ENCODE measurements at places on chromosomes 11 and 22. TPM values are rescaled to one million over a fixed set of nuclear protein-coding genes. Genes with fewer than 3 reads are reported as not detected.
A peak's percentile ranks its signal among the peaks of the same experiment; 100 is the strongest.

The IGLL1 gene
- not detected for total RNA-seq

The DTX4 gene
- 2.0 TPM for total RNA-seq

The RASSF10 gene
- 36.0 TPM for total RNA-seq

The ADAMTS15 gene
- total RNA-seq = 7.1 TPM

The SPON1 gene
- 1.1 TPM for total RNA-seq

The CHST1 gene
- total RNA-seq = not detected

GRCh38 chr11:17266781-17267180 is 9.8 kb upstream of the NUCB2 start:
- DNase-seq = no peak

DNA sequence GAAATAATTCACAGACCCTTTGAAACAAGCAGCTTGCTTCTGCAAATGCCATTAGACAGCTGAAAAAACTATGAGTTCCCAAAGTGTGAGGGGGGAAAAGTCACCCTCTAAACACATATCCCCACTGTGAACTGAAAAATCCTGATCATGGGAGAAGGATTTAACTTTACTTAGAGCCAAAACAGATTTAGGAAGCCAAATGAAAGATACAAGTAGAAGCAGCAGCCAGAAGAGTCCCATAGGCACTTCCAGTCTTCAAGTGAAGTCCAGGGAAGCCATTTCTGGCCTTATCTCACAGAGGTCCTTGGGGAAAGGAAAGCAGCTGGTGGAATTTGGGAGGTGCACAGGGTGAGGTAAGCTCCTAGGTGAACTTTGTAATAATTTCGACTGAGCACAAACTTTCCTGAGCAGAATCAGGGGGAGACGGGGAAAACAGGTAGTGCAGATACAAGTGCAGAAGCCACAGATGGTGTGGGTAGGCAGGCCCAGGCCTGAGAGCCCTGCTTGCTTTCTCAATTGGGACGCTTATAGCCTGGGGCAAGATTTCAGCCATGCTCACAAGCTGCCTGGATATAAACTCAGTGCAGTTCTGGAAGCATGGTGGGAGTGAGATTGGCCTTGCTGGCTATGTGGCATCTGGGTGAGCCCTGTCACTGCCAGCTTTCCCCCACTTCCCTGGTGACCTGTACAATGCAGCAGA is 44.8 kb downstream of the GAS2 start:
- no peak for DNase-seq

- DNase-seq = no peak
Measured at GRCh38 chr22:19555651-19556050, 31.4 kb upstream of the CLDN5 start.

DNA sequence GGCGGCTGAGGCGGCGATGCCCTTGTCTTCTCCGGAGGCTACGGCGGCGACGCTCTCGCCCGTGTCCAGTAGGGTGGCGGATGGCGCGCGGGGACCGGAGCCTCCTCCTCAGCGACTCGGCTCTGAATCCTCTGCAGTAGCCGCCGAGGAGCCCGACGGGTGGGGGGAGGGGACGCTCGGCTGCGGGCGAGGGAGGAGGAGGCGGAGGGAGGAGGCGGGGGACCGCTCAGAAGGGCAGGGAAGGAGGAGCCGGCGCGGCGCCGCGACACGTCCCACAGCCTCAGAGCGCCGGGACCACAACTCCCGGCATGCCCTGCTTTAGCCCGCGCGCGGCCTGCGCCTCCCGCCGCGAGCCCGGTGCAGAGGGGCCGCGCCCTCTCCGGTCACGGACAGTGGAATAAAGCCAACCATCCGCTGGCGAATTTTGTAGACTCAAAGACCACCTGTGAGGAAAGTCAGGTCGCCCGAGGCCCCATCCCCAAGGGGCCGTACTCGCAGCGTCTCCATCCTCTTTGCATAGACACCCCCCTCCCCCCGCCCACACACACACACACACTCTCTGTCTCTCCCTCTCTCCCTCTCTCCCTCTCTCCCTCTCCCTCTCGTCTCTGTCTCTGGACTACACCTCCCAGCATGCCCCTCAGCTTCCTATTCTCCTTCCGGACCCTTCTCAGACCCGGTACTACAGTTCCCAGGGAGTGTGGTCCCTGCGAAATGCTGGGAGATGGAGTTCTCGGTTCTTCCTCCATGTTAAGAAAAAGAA is at the start of gene FAM168A:
FAM168A (minus strand) TSS at position 157 of the 763 bp plus-strand sequence. CDS start 129,638 bp downstream, outside the sequence.
- DNase-seq = peak; percentile 96

- DNase-seq = no peak
Measured at GRCh38 chr22:25492841-25493734, 71.4 kb upstream of the GRK3 start.

DNA sequence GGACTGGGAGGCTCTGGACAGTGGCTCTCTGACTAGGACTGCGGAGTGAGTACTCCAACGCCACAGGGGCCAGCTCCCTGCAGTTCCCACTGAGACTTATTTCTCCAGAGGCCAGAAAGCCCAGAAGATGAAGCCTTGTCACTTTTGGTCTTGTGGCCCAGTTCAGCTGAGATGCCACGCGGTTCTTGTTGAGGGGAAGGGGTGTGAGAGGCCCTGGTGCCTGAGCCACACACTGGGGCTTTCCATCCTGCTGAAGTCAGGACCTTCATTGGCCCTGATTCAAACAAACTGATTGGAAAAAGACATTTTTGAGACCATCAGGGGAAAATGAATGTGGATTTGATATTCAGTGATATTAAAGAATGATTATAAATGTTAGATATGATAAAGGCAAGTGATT is 73.6 kb downstream of the UBASH3B start:
- DNase-seq = no peak

- DNase-seq = no peak
Measured at GRCh38 chr11:1935156-1936071, 11.7 kb upstream of the MRPL23 start.

GRCh38 chr11:68819362-68819761 is 22.4 kb downstream of the CPT1A start:
- DNase-seq = no peak

GRCh38 chr11:129866311-129866710 is 29.1 kb downstream of the NFRKB start:
- peak; percentile 71 for DNase-seq

DNA sequence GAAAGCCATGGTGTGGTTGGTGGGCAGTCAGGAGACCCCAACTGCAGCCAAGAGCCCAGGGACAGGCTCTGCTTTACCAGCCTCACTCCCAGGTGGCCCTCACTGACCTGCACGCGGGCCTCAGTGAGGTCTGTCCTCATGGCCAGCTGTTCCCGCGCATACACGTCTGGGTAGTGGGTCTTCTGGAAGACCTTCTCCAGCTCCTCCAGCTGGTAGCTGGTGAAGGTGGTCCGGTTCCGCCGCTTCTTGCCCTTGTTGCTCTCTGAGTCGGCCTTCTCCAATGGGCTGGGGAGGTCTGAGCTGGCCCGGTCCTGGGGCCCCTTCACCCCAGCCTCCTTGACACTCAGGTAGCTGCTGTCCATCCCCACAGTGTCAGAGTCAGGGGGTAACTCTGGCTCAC is 34.7 kb downstream of the ALX4 start:
- DNase-seq = no peak

DNA sequence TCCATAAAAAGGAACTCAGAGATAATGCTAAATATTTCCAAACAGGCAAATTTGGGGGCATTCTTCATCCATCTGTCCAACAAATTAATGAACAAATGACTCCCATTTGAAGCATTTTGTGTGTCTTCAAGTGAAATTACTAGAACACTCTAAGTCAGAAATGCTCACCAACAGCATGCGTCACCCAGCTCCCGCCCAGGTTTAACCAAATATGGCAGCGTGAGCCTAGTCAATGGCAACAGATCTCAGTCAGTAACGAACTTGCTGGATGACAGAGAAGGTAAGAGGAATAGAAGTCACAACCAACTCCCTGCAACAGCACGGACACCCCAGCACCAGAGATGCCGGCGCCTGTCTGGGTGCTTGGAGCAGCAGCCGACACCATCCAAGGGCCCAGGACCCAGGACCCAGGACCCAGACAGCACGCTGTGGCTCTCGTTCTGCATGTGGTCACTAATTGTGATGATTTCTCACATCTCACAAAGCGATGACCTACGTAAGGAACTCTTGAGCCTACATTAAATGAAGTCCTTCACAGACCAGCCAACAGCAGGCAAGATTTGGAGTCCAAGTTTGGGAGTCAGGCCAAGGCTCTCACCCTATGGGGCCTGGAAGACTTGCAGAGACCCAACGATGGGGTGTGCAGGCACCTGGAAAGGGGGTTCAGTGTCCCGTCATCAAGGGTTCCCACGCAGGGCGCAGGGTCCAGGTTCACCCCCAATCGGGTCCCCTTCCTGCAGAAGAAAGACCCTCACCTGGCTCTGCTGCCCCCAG is 556.9 kb downstream of the BRD1 start:
- no peak for DNase-seq

DNA sequence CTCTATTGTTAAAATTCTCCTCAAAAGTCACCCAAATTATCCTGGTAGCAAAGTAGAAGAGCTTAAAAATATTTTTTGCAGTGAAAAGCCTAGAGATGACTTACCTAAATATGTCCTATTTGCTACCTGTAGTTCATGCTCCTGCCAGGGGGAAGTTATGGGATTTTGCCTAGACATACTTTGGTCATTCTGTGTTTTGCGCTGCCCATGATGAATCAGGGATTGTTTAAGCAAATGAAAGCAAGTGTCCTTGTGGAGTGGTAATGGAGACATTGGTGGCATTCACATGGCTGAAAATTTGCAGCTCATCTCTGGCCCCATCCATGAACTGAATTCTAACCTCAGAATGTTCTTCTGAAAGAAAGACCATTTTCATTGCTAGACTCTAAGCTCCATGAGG is 14.6 kb upstream of the SESN3 start:
- no peak for DNase-seq

- no peak for DNase-seq
Measured at GRCh38 chr11:76830639-76831327, 29.9 kb upstream of the ACER3 start.

DNA sequence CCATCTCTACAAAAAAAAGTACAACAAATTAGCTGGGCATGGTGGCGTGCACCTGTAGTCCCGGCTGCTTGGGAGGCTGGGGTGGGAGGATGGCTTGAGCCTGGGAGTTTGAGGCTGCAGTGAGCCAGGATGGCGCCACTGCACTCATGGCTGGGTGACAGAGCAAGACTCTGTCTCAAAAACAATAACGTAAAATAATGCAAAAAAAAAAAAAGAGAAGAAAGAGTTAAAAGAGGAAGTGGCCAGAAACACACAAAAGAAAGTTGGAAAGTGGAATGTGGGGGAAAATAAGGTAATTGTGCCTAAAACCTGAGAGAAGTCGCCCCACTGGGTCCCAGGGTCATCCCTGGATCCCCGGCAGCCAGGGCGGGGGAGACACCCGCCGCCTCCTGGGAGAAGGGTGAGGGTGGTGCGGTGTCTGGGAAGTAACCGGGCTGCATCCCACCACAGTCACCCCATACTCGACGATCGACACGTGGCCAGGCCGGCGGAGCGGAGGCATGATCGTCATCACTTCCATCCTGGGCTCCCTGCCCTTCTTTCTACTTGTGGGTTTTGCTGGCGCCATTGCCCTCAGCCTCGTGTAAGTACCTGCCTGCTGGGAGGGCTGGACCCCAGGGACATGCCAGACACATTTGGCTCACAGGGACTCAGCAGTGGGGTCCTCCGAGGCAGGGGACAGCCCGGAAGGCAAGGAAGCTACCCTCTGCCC is 8.1 kb downstream of the UPK3A start:
- no peak for DNase-seq

DNA sequence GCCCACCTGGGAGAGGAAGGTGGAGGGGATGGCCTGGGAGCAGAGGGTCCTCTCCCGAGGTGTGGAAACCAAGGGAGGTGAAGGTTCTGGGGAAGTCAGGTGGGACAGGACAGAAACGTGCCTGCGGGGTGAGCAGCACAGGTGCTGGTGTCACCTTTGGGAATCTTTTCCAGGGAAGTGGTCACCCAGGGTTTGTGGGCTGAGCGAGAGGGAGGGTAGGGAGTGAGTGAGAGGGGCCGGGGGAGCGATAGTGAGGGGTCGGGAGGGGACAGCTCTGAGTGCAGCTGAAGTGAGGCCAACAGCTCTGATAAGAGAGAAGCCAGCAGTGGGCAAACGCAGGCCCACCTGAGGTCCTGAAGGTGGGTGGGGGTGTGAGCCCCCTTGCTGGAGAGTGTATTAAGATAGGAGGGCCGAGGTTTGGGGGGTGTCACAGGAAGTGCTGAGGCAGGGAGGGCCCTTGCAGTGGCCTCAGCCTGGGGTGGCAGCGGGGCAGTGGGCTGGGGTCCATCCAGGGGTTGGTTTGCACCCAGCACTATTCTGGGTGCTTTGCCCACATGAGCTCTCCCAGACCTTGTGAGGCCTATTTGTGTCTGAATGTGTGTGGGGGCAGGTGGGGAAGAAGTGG is 1.6 kb upstream of the SHANK3 start:
- DNase-seq = no peak

DNA sequence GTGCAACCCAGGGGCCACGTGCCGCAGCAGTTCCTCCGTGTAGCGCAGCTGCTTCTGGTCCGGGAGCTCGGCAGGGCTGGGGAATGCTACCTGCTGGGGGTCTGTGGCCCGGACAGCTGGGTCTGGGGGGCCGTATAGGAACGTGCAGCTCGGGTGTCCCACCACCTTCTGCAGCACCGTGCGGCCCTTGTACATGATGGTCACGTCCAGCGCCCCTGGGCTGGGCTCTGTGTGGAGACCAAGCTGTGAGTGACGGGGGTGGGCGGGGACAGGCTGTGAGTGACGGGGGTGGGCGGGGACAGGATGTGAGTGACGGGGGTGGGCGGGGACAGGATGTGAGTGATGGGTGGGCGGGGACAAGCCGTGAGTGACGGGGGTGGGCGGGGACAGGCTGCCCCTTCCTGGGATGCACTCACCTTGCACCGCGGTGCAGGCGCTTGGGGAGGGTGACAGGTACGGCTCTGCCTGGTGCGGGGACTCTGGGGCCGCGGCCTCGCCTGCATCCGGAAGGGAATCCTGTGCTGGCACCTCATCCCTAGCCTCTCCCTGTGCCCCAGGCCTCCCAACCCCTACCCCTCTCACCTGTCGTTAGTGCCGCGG is 2.3 kb downstream of the IRF7 start:
- peak; percentile 29 for DNase-seq

GRCh38 chr11:2126520-2127085 is 12.6 kb downstream of the IGF2 start:
- DNase-seq = no peak

GRCh38 chr22:22720724-22721261 is 76.4 kb downstream of the GGTLC2 start:
- DNase-seq = no peak

DNA sequence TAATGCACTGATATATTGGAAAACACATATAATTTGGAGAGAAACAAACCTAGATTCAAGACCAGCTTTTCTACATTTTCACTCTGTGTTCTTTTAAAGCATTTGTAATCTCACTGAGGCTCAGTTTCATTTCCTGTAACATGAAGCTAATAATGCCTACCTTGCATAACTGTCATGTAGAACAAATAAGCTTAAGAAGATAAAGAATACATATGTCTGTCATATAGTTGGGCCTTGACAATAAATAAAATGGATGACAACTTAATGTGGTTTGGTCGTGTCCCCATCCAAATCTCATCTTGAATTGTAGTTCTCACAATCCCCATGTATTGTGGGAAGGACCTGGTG is 35.2 kb upstream of the FIBIN start:
- no peak for DNase-seq

- no peak for DNase-seq
Measured at GRCh38 chr22:33270596-33270995, 212.4 kb upstream of the SYN3 start.

- peak; percentile 42 for DNase-seq
Measured at GRCh38 chr11:102446606-102447005, 6.0 kb downstream of the TMEM123 start.
